ENCODE measurements at places on chromosomes 3 and 15.
A peak's percentile ranks its signal among the peaks of the same experiment; 100 is the strongest.

DNA sequence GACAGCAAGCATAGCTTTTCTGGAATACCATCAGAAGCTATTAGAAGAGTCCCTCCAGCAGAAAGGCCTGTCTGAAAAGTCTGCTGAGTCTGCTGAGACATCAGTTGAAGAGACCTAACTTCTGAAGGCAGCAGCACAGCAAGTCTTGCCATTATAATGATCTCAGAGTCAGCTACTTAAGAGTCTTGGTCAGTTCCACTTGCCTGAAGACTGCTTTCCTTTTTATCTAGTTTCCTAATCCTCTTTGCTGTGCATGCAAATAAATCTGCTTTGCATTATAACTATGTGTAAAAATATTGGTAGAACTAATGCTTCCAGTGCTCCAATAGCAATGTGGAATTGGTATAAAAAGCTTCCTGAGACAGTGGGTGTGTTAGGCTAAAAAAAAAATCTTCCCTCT, 34.9 kb upstream of the CPOX start:
- no peak for DNase-seq

DNA sequence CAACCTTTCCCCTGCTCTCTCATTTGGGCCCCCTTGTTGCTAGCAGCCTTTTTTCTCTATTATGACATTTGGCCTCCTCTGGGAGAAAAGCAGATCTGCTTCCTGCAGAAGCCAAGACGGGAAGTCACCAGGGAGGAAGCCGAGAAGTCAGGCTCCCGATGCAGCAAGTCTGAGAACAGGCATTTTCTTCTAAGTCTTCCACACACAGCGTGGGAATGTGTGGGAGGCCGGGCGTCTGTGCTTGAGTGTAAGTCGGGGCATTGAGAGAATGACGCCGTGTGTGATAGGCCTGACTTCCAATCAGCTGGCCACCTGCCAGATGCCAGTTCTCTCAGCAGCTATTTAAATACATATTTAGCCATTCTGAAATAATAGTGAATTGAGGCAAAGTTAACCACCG, 75.8 kb upstream of the FAM98B start:
- DNase-seq, result no peak

DNA sequence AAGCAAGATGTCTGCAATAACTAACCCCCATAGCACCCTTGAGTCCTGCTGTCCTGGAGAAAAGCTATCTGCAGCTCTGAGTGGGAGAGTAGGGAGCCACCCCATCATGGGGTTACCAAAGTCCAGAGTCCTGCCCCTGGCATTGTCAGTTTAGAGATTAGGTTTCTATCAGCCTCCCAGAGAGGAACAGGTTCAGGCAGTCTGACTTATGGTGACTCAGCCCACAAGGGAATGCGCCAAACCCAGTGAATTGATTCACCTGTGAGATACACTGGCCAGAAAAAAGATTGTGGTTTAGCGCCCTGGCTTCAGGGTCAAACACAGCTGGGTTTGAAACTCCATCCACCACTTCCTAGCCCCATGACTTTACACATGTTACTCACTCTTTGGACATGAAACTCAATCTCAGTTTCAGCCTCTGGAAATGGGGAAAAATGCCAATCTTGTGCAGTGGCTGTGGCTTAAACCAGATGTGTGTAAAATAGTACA, 263.6 kb upstream of the HES1 start:
- DNase-seq, result no peak

- no peak for DNase-seq
Observed at GRCh38 chr3:184907681-184908649, 96.0 kb downstream of the VPS8 start.

GRCh38 chr3:19190126-19190525, 41.8 kb downstream of the KCNH8 start:
- DNase-seq, result no peak

DNA sequence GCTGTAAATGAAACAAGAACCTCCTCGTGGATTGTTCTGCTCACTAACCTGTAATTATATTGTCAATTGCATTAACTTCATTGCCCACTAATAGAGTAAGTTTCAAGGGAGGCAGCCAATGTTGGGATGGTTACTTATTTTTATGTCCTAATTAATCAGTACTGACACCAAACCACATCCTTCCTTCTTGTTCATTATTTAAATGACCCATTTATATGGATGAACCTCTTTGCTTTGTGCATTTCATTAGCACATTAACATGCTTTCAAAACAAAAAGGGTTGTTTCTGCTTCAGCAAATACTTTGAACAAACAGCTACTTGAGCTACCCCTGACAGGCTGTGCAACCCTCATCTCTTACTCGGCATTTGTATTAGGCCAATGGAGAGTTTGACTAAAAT, 374.2 kb downstream of the MECOM start:
- no peak for DNase-seq

- DNase-seq, result peak; percentile 14
Observed at GRCh38 chr3:69385723-69386555, at the start of gene FRMD4B. TSS of gene FRMD4B (minus strand) at chr3:69386088. CDS start at chr3:69385989, 99 bp downstream.

DNA sequence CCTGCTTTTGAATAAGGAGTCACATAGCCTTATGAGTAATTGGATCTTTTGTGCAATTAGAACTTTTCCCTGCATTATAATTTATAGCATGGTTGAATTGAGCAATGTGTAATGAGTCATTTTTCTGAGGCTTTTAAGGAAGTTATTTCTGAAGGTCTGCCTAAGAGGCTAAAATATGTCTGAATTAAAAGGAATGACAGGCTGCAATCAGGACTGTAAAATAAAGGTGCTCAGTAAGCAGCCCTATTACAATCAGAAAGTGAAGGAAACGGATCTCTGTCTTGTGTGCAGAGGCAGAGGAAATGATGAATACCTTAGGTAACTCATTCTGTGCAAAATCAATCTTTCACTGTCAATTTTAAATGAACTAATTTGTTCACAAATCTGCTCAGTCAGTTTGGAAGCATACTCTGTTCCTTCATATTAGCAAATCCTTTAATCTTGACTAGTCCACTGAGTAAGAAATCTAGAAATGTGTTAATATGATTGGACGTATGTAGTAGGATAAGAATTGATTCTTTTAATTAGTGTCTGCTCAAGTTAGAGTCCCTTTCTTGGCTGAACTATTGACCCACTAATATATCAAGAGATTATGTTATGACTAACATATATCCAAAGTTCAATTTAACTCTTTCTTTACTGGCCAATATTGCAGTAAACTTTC, 290.1 kb downstream of the ZIC1 start:
- DNase-seq, result no peak

GRCh38 chr3:23926736-23927135, 9.8 kb downstream of the RPL15 start:
- no peak for DNase-seq

DNA sequence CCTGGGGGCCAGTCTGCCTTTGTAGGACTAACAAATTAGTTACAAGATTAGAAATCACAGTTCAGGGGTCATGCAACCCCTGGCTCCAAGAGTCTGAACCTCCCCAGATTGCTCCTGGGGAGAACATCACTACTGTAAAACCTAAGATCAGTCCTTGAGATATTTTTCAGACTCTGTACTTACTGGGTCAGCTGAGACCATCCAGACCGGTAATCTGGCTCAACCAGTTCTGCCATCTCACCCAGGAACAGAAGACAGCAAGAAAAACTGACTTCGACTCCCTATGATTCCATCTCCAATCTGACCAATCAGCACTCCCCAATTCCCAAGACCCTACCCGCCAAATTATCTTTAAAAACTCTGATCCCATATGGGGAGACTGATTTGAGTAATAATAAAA, 47.5 kb downstream of the NMD3 start:
- no peak for DNase-seq

DNA sequence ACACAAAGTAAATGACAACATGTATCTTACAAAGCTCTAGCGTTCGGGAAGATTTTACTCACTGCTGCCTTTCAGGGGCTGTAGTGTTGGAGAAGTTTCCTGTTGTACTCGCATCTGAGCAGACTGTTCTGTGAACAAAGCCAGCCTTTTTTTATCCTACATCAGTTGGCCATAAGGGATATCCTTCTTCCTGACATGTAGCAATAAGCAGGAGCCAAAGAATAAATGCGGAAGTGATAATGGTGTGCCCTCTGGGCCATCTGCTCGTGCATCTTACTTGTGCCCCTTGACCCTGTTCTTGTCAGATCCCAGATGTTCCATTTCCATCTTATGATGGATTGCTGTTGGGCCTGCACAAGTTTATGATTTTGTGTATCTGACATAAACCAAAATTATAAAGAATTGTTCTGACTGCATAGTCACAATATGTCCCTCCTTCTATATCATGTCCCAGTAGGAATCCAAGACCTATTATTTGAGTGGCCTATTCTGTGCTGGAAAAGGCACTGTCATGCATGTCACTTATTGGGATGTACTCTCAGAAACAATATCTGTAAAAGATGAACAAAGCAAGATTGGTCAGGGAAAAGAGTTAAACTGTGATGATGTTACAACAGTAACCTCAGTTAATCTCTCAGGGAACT, 631.3 kb downstream of the NSUN3 start:
- no peak for DNase-seq

GRCh38 chr15:83926116-83926515, 272.2 kb downstream of the ADAMTSL3 start:
- DNase-seq, result no peak

DNA sequence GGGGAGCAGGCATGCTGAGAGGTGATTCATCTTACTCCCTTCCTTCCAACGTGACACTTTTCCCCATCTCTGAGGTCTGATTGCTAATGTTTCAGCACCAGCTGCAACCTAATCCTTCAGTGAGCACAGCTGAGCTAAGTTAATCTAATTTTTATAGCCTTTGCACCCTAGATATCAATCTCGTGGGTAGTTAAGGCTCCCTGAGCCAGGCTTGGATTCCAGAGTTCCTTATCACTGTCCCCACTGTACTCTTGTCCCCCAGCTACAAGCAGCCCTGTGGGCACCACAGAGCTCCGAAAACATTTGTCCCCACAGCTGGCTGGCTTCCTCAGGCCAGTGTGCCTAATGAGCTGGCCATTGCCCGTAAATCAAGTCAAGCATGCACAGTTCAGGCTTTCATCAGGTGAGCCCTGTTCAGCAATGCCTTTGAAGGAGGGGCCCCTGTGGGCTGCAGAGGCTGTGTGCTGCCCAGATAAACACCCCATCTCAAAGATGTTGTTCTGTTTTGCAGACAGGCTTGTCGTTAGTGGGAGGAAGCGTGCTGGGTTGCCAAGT, 376.9 kb upstream of the RASGRP1 start:
- DNase-seq, result no peak

GRCh38 chr3:119861681-119862080, 79.8 kb downstream of the NR1I2 start:
- DNase-seq, result no peak

GRCh38 chr3:150362515-150363302, 45.4 kb upstream of the TSC22D2 start:
- DNase-seq, result no peak

DNA sequence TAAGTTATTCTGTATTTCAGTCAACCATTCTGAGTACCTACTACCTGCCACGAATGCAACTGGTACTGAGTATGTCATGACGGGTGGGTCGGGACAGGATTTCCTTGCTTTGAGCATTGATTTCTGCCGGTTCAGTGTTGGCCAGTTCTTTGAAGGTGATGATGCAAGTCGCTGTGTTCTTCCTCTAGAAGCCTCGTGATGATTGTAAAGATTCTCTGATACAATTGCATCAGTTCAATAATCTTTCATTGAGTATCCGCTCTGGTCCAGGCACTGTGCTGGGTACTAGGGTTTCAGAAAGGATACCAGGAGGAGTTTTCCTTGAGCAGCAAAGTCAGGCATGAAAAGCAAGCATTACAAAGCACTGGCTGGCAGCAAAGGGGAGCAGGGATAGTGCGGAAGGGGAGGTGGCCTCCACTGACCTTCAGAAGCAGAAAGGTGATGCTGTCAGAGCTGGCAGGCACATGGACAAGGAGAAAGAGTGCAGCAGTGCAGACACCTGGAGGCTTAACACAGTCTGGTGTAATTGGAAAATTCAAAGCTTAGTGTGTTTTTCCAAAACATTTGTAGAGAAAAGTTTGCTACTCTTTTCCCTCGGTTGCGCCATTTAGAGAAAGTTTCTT, 100.1 kb downstream of the RPL39L start:
- DNase-seq, result no peak

DNA sequence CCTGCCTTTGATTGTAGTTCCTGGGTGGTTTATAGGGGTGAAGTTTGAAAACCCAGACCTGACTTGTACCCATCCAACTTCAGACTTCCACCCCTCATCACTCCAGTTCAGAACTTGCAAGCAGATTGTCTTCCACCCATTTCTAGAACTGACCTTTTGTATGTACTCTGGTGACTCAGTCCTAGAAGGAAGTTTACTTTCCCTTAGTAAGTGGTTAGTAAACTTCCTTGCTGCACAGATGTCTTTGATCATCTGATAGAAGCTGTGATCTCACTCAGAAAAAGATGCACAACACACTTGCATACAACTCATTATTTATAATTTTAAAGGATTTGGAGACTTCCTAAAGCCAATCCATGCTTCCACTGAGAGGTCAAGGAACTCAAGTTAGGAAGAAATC, 368.0 kb downstream of the MFSD1 start:
- DNase-seq, result no peak

GRCh38 chr3:77052733-77053670, 13.1 kb downstream of the ROBO2 start:
- no peak for DNase-seq

- DNase-seq, result no peak
Observed at GRCh38 chr3:128319741-128320141, 146.9 kb downstream of the DNAJB8 start.

GRCh38 chr15:87224404-87224803, 1032.1 kb downstream of the NTRK3 start:
- no peak for DNase-seq

DNA sequence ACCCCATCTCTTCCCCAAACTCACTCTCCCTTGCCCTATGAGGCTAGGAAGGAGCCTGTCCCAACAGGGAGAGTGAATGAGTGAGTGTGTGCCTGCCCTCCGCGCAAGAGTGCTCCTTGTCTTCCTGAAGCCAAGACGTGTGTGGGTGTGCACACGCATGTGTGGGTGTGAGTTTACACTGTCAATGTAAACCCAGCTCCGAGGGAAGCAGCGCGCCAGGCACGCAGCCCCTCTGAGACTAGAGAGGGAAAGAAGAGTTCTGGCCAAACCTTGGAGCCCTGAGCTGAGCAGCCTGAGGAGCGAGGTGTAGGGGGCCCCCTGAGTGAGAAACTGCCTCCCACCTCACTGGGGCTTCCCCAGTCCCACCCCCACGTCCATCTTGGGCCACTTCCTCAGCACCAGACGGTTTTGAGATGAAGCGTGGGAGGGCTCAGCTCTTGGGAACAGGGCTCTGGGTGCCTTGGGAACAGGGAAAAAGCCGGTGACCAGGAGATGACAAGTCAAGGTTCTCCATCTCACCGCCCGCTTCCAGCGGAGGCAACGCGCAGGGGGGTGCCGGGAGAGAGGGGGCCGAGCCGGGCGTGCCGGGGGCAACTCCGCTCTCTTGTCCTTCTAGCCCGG, 5.1 kb downstream of the MECOM start:
- DNase-seq, result no peak

- DNase-seq, result peak; percentile 14
Observed at GRCh38 chr3:154121701-154122551, 736 bp downstream of the ARHGEF26 start.

DNA sequence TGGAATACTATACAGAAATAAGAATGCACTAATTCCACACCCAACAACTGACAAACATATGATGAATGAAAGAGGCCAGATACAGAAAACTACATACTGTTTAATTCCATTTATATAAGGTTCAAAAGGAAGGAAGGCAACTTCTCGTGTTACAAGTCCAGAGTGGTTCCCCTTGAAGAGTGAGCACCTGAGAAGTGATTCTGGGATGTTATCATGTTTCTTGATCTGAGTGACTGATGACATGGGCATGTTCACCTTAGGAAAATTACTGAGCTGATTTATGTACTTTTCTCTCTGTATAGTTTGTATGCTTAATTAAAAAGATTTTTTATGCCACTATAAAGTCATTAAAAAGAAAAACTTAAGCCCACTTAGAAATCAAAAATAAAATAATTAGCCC, 13.6 kb downstream of the CCDC12 start:
- DNase-seq, result no peak

All from stimulated activated CD4-positive, alpha-beta T cell treated with anti-CD3 and anti-CD28 coated beads, Interleukin-12 subunit alpha, Interleukin-12 subunit beta, amount 100 ng/mL, for 4 hours (primary cell).